Fibroblast of gingiva (primary cell): ENCODE measurements at places on chromosomes 2 and 18.

GRCh38 chr18:47865183-47865582 is 65.3 kb downstream of the SMAD2 start:
- no peak for DNase-seq

DNA sequence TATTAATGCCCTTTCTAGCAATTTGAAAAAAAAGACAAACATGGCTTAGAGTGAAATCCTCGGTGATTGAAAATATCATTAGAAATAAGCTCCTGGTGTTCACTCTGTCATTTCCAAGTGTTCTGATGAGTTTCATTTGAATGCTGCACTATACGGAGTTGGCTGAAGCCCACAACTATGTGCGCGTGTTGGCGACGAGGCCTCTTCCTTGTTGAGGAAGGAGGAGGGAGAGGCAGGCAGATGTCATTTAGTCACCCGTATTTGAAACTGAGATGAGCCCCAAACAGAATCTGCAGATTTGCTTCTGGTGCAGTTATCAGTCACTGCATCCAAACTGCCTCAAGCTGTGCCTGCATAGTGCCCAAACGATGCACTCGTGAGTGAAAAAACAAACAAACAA is 23.5 kb upstream of the SKOR2 start:
- no peak for DNase-seq

- DNase-seq, result peak; percentile 81
Measured at GRCh38 chr2:235300368-235301201, 193.3 kb upstream of the AGAP1 start.

DNA sequence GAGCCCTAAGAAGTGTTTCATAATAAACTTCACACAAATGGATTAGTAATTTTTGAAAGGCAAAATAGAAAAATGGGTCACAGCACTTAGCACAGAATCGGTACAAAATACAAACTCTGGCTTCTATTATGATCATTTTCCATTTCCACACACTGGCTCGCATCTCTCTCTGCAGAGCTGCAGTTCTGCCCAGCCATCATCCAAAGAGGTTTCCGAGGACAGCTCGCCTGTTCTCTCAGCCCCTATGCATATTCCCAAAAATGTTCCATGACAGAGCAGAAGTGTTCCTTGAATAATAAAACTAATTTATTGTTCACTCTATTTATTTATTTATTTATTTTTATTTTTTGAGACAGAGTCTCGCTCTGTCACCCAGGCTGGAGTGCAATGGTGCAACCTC is 115.6 kb downstream of the AP1S3 start:
- DNase-seq, result no peak

DNA sequence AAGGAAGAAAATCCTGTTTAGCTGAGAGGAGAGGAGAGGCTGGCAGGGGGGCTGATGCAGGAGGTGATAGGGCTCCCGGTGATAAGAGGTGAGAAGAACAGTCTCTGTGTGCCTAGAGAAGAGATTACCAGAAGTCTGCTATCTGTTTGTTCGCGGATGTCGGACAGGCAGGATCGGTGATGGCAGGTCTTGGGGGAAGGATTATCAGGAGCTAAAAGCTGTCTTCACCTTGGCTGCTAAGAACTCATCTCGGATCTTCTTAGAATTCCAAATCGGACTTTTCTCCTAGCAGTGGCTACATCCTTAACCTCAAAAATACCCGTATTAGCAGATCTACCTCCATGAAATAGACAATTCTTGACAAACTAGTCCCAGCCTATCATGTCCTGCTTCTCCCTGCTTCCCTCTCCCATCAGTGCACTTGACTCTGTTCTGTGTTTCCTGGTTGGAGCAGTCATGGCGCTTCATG is 282.1 kb upstream of the TRIB2 start:
- DNase-seq, result no peak

DNA sequence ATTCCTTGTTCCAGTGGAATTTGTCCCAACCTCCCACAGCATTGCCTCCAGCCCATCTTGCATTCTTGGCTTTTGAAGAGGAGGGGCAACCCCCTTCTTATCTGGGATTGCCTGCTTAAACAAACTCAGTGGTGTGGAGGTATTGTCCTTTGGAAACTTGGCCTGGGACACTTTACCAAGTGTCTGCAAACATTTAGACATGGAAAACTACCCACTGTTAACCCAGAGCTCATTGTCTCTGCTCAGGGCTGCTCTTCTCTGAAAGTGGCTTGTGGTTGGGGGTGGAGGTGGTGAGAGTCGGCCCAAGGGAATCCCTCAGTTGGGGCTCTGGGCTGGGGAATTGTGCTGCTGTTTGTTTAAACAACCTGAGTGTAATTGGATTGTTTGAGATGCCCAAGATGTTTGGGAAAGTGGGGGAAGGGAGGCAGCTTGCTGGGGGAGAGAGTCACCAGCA is 178.3 kb upstream of the GATA6 start:
- DNase-seq, result no peak

- DNase-seq, result no peak
Measured at GRCh38 chr2:207718521-207718920, 7.1 kb downstream of the CCNYL1 start.

GRCh38 chr2:130837811-130838565 is 1.3 kb downstream of the ARHGEF4 start:
- DNase-seq, result no peak

DNA sequence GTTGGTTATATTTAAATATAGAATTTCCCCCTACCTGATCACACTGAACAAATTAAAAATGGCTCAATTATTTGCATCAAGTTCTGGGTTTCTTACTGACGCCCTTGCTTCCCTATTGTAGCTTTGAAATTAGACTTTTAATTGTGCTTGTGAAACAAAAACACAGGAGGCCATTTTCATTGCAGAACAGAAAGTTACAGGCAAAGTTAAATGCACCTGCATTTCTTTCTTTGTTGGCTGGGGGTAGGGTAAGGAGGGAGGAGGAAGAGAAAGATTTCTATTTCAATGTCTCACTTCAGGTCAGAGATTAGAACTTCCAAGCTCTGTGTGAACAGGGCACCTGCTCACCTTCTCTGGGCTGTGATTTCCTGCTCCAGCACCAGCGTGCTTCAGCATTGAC is 199.6 kb downstream of the BCL11A start:
- DNase-seq, result no peak

DNA sequence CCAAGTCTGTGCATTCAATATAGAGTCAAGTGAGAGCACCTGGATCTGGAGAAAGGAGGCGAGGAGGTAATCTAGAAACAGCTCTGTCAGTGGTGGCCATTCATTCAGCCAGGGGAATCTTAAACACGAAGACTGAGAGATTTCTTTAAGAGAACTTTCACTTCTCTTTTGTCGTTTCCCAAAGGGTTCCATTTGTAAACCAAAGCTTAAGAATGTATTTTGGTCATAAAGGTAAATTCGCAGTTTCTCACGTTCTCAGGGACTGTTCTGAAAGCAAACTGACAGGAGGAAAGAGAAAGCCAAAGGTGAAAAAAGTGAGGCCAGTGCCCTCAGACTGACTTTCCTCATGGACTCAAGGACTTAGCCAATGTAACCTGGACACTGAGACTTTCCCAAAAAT is 513.5 kb downstream of the CMPK2 start:
- no peak for DNase-seq

- DNase-seq, result no peak
Measured at GRCh38 chr2:174554529-174555150, 43.0 kb downstream of the WIPF1 start.

DNA sequence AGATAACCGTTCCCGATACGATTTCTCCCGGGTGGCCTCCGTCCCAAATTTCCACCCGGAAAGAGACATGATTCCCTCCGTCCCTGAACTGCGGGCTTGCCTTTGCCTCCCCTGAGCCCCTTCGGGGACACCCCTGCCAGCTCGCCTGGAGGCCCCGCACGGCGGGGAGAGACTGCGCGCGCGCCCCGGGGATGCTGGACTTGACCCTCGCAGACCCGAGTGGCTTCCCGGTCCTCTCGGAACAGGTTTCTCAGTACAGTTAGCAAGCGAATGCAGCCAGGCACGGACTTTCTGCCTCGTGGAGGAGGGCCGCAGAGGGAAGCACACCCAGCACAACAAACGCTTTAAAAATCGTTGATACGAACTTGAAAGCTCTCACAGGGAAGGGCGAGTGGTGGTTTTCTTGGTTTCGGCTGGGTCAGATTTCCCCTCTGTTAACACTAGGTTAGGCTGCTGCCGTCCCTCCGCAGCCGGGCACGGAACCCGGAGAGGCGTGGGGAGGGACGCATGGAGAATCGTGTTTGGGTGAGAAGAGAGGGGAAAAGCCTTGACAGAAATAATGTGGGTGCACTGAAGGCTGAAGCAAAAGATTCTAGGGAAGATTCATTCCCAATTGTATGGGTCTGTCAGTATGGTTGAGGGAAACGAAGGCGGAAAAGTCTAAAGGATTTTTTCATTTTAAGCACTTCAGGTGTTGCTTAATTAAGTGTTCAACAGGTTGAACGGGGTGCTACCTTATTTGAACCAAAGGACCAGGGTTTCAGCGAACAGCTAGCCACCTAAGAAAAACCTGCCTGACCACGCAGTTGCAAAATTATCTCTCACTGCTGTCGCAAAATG is 916 bp downstream of the TNFRSF11A start:
- peak; percentile 1 for DNase-seq

- DNase-seq, result no peak
Measured at GRCh38 chr2:47401789-47402554, 984 bp upstream of the MSH2 start.

- DNase-seq, result no peak
Measured at GRCh38 chr2:101802329-101802728, 104.8 kb downstream of the MAP4K4 start.

GRCh38 chr2:238754259-238754658 is 93.6 kb upstream of the TWIST2 start:
- no peak for DNase-seq

DNA sequence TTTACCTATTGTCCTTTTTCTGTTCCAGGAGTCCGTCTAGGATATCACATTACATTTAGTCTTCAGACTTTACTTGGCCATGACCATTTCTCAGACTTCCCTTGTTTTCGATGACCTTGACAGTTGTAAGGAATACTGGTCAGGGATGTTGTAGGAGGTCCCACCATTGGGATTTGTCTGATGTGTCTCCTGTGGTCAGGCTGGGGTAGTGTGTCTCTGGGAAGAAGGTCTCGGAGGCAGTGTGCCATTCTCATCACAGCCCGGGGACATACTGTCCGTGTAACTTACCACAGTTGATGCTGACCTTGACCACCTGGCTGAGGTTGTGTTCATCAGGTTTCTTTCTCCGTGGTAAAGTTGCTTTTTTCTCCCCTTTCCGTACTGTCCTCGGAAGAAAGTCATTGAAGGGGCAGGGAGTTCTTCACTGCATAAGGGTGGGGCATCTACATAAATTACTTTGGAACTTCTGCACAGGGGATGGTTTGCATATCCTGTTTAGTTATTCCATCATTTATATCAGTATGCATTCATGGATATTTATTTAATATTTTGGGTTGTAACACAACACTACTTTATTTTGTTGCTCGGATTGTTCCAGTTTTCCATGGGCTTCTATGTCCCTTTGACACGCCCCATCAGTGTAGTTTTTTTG is 41.2 kb downstream of the ZNF532 start:
- no peak for DNase-seq

- DNase-seq, result peak; percentile 71
Measured at GRCh38 chr2:199100326-199101110, 357.2 kb downstream of the SATB2 start.

DNA sequence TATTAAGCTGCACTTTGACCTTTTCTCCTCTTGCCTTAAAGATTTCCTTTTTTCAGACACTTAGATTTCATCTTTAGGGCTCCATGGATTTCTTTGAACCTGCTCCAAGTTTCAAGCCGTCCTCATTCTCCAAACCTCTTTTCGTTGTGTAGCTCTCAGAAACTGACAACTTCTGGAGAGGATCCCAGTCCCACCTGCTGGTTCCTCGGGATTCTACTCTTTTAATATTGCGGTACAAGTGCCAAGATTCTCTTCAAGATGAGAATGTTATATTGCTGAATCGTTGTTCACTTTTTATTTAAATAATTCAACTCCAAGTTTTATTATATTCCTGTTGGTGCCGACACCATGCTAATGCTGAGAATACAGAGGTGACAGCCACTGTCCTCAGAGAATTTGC is 141.1 kb downstream of the CDH20 start:
- DNase-seq, result no peak

GRCh38 chr2:109351164-109351756 is 222.3 kb downstream of the SH3RF3 start:
- peak; percentile 80 for DNase-seq

GRCh38 chr2:28604284-28604843 is 108.5 kb downstream of the PLB1 start:
- no peak for DNase-seq

DNA sequence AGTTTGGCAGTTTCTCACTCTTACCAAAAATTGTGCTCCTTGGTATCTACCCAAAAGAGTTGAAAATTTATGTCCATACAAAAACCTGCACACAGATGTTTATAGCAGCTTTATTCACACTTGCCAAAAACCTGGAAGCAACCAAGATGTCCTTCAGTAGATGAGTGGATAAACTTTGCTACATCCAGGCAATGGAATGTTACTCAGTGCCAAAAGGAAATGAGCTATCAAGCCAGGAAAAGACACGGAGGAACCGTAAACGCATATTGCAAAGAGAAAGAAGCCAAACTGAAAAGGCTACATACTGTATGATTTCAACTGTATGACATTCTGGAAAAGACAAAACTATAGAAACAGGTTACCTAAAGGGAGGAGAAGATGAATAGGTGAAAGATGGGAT is 36.1 kb downstream of the TMEM163 start:
- no peak for DNase-seq

GRCh38 chr2:10897956-10898355 is 13.8 kb upstream of the KCNF1 start:
- DNase-seq, result no peak

GRCh38 chr18:29928081-29928480 is 1114.5 kb downstream of the DSC3 start:
- no peak for DNase-seq

DNA sequence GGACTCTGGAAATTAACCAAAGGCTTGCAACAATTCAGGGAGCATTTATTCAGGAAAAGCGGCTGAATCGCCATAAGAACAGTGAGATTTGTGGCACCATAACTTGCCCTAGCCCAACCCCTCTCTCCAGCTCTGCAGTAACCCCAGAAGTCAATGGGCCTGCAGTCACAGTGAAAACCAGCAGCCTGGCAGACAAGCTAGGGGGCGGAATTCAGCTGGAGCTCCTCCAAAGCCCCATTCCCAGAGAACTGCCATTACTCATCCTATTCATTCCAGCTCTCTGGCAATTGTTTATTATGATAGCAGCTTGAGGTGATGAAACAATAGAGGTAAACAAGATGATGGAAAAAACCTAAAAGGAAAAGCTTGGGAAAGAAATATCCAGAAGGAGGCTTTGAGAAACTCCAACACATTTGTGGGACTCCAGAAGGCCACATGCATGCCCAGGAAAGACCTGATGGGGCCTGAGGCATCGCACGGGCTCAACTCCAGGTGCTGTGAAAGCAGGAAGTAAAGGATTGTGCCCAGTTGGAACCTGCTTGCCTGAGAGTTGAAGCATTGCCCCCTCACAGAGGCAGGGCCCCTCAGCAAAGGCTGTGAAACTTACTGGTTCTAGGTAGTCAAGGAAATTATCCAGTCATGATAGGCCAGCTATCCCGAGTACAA is 126.7 kb downstream of the TWIST2 start:
- peak; percentile 89 for DNase-seq

GRCh38 chr2:72198532-72199241 is 51.0 kb upstream of the CYP26B1 start:
- DNase-seq, result peak; percentile 56

GRCh38 chr18:11521853-11522252 is 87.5 kb upstream of the SLC35G4 start:
- DNase-seq, result no peak

GRCh38 chr18:56841836-56842235 is 190.7 kb downstream of the WDR7 start:
- DNase-seq, result peak; percentile 23
